Heart left ventricle (tissue), 16 donors: ENCODE measurements at places on chromosomes 3 and 15. TPM values are rescaled to one million over a fixed set of nuclear protein-coding genes. Genes with fewer than 3 reads are reported as not detected.

The FBLN2 gene
- 42.7 TPM for polyA plus RNA-seq

The GOLGA8R gene
- 0.76 TPM for polyA plus RNA-seq

The HRG gene
- 0.04 TPM for polyA plus RNA-seq

The SLC7A14 gene
- not detected for polyA plus RNA-seq

The GOLGA8H gene
- 1.3 TPM for polyA plus RNA-seq

The ARPIN gene
- 7.4 TPM for polyA plus RNA-seq

The KLHL40 gene
- 6.8 TPM for polyA plus RNA-seq

The KBTBD13 gene
- 9.0 TPM for polyA plus RNA-seq

The ATP6V1A gene
- 10.9 TPM for polyA plus RNA-seq

The MKRN3 gene
- 0.11 TPM for polyA plus RNA-seq

The CCDC9B gene
- 38.0 TPM for polyA plus RNA-seq

The TTLL13 gene
- 0.07 TPM for polyA plus RNA-seq

The ZSCAN2 gene
- 4.3 TPM for polyA plus RNA-seq

The IMPDH2 gene
- 35.9 TPM for polyA plus RNA-seq

The CPN2 gene
- 0.72 TPM for polyA plus RNA-seq

The PGBD4 gene
- 0.86 TPM for polyA plus RNA-seq

The NR1I2 gene
- not detected for polyA plus RNA-seq

The NPRL2 gene
- 19.0 TPM for polyA plus RNA-seq
